GM12864 (cell line): ENCODE measurements at places on chromosomes 6 and 20.

DNA sequence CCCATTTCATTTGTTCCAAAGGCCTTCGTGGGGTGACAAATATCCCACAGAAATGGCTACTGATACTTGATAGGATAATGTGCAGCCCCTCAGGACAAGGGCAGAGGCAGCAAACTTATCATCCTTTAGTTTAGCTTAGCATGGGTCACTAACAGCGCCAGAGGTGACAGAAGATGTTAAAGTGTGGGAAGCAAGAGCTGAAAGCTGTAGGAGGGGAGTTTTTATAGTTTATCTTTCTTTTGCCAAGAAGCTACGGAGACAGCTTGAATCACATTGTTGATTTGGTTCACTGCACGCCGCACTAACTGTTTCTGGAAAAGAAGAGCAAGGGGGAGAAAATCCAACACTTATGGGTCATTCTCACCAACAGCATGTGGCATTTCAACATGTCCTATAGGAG, 773.9 kb upstream of the MMS22L start:
- no peak for DNase-seq

- DNase-seq: no peak
Observed at GRCh38 chr6:37279366-37280134, 21.6 kb upstream of the TMEM217 start.

DNA sequence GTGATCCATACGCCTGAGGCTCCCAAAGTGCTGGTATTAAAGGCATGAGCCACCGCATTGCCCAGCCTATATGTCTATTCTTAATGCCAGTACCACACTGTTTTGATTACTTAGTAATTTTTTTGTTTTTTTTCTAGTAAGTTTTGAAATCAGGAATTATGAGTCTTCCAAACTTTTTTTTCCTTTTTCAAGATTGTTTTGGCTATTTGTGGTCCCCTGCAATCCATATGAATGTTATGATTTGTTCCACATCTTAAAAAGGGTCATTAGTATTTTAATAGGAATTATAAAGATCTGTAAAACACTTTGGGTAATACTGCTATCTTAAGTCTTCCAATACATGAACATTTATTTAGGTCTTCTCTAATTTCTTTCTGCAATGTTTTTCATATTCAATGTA, 6.8 kb upstream of the POPDC3 start:
- no peak for DNase-seq

DNA sequence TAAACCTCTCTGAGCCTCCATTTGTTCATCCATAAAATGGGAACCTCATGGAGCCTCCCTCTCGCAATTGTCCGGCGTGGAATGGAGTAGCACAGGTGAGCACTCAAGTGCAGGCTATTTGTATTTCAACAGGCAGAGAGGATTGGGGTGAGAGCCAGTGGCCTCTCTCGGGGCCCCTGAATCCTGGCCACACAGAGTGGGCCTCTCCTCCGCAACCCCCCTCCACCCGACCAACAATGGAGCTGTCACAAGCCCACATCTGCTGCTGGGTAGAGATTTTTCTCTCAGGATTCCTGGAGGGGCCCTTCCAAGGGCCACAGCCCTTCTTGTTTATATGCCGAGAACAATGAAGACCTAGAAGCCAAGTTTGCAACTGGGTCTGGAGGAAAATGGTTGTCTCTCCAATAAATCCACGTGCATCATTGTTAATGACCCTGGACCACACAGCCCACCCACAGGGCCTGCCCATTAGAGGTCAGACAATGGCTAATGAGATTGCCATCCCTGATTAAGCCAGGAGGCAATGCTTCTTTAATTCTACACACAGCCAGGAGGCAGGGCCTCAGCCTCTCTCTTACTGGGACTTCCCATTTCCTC, 233.0 kb downstream of the ANKRD60 start:
- DNase-seq: no peak

GRCh38 chr6:12065321-12066140, 53.4 kb downstream of the HIVEP1 start:
- peak; percentile 53 for DNase-seq

- DNase-seq: no peak
Observed at GRCh38 chr6:151109361-151109760, 130.4 kb upstream of the AKAP12 start.

DNA sequence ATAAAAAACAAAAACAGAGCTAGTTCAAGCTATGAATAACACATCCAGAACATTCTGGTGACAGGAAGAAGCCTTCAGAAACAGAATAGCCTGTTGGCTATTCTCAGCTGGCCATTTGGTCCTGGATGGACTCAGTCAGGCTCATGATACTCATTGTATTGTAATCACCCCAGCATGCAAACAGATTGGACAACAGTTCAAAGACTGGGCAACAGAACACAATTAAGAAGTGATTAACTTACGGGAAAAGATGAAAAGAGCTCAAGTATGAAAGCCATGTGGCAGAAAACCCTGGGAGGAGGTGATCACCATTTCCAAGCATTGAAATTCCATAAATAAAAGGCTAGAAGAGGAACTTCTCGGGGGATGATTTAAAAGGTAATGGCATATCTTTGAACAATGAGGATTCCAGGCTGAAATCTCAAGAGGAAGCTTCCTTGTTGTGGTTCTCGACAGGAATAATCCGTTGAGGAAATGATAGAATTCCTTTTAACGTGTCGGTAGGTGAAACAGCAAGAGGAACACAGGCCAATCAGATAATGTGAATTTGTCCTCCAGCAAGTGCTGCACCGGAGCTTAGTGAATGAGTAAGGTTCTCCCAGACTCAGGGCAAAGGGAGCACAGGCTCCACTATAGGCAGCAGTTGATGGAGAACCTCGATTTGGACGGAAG, 172.4 kb downstream of the BCAS1 start:
- no peak for DNase-seq

DNA sequence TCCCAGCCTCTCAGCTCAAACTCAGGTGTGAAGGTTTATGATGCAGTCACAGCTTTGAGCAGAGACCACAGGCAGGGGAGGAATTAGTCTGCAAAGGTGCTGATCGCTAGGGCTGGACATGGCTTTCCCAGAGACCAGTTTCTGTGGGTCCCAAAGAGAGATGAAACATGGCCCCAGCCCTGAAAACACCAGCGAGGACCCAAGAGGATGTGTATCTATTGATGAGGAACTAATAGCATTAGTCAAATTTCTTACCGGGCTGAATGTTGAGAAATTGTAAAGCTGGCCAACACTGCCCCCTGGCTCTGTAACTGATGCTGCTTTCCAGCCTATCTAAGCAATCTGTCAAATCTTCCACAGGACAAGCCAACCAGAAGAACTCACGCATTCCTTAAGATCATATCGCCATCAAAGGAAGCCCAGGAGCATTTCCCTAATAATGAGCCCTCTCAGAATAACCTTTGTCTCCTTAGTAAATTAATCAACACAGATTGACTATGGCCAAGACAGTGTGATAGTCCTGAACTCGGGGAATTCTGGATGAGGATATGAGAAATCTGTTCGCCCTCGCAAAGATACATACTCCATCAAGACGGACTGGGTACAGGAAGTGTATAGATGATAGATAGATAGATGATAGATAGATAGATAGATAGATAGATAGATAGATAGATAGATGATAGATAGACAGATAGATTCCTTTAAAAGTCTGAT, 7.8 kb upstream of the ACSS1 start:
- DNase-seq: no peak

DNA sequence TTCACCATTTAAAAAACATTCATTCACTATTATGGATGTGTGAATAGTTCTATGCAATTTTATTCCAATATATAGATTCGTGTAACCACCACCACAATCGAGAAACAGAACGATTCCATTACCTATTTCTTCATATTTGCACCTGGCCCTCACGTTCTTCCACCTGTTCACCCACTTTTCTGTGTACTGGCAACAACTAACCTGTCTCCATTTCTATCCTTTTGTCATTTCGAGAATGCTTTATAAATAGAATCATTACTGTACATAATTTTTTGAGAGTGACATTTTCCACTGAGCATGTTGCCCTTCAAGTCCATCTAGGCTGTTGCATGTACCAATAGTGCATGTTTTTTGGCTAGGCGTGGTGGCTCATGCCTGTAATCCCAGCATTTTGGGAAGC, 23.2 kb upstream of the STX11 start:
- DNase-seq: no peak

DNA sequence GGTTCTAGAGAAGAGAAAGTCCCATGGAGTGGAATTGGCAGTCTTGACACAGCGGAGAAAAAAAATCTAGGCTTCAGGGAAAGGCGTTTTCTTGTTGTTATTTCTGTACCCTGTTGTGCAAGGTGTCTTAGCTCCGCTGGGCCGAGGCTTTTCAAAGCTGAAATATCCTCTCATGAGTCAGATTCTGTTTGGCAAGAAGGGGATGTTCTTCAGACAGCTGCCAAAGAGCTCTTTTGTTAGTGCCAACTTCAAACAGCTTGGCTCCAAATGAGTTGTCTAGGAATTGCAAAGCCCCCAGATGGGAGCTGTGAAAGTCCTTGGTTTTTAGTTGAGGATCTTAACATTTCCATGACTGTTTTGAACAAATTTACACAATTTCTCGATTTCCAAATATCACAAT, 45.6 kb downstream of the LRRN4 start:
- DNase-seq: no peak

DNA sequence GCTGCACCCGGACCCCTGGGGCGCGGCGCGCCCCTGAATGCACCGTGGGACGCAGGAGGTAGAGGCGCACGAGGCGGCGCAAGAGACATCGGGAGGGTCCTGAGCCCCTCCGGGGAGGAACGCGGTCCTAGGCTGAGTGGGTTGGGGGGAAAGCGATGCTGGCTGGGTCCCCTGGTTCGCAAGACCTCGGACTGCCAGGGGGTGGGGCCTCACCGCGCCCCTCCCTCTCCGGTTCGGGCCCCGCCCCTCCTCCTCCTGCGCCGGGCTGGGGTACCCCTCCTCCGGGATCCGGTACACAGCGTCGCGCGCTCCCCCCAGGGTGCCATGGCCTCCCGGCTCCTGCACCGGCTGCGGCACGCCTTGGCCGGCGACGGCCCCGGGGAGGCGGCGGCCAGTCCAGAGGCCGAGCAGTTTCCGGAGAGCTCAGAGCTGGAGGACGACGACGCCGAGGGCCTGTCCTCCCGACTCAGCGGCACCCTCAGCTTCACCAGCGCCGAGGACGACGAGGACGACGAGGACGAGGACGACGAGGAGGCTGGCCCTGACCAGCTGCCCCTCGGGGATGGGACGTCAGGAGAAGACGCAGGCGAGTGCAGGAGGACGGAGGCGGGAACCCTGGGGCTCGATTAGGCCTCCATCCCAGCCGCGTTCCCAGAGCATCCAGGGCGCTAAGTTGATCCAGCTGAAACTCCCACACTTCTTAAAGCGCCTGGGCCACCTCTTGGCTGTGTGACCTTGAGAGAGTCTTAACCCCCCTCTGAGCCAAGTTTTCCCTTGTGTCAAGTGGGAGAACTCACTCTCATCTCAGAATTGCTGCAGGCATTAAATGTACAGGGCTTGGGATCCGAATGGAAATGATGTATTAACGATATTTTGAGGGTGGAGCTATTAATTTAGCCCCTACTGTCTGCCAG, 541 bp downstream of the SNX21 start:
- no peak for DNase-seq

DNA sequence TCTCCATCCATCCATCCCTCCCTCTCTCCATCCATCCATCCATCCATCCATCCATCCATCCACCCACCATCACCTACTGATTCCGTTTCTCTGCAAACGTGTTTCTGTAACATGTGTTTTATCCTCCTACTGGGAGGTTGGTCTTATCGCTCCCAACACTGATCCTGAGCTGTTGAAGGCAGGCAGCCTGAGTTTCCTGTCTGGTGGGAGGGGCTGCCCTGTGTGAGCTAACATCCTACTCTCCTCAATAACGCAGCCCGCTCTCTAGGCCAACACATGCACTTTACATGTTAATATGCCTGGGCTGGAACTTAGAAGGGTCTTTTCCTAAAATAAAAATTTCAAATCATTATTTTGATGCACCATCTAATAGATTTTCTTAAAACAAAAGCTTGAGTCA, 126.5 kb downstream of the WDR27 start:
- DNase-seq: no peak

- DNase-seq: no peak
Observed at GRCh38 chr6:29825848-29826247, 1.8 kb upstream of the HLA-G start.

GRCh38 chr6:28258877-28259777, at the start of gene NKAPL:
NKAPL (plus strand) TSS chr6:28259297; CDS start chr6:28259372, 75 bp downstream.
- no peak for DNase-seq

DNA sequence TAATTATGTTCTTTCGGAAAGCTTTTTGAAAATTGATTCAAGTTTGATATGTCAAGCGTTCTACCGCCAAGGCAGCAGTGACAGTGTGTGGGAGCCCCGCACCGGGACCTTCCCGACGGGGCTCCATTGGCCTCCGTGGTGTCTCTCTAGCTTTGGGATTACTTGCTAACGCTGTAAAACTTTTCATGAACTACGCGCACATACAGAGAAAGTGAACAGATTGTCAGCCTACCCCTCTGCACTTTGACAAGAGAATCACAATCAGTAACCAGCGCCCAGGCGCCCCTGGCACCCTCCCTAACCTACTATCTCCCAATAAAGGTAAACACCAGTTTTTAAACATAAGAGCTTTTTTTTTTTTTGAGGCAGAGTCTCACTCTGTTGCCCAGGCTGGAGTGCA, 274.8 kb downstream of the CDH4 start:
- no peak for DNase-seq

DNA sequence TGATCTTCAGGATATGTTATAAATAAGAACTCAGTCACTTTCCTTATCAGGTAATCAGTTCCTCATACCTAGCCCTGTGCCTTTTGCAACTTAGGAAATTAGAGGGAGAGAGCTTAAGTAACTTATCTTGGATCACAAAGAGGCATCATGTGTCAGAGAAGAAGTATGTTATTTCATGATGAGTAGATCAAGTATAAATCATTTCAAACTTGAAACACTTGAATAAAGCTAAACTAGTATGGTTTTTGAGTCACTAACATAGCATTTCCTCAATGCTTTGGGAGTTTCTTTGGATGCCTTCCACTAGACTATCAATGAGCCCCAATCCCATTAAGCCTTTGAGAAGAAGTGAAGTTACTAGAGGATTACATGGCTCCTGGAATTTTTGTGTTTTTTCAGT, 102.6 kb upstream of the TNFAIP3 start:
- no peak for DNase-seq

DNA sequence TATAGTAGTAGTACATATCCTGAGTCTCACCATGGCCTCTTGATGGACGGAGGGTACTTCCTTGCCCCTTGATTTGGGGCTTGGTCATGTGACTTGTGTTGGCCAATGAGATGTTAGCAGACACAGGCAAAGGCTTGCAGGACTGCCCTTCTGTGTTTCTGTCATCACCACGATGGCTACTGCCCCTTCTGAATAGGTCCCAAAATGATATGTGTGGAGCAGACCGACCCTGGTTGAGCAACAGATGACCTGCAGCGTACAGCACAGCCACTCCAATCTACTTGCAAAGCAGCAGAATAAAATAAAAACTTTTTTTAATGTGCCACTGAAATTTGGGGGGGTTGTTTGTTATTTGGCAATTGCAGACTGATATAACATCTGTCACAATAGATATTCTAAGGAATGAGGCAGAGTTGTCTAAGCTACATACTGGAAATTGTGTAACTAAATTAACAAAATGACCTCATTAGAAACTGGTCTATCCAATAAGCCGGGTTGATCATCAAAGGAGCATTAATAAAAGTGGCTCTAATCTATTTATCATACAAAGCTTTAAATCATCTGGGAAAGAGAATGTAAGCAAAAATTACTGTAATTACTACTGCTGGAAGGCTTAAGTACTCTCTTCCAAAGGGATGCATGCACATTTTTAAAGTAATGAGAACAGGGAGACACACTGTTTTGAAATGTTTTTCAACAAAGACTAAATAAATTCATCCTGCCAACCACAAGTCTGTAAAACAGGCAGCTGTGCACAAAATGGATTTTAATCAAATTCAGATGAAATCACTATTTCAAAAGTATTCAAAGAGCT, 209.5 kb downstream of the KIF16B start:
- DNase-seq: no peak
